ENCODE measurements at places on chromosomes 7 and 10. TPM values are rescaled to one million over a fixed set of nuclear protein-coding genes. Genes with fewer than 3 reads are reported as not detected.

The EBF3 gene
- total RNA-seq: not detected

The RET gene
- 0.21 TPM for total RNA-seq

The CPED1 gene
- total RNA-seq: not detected

DNA sequence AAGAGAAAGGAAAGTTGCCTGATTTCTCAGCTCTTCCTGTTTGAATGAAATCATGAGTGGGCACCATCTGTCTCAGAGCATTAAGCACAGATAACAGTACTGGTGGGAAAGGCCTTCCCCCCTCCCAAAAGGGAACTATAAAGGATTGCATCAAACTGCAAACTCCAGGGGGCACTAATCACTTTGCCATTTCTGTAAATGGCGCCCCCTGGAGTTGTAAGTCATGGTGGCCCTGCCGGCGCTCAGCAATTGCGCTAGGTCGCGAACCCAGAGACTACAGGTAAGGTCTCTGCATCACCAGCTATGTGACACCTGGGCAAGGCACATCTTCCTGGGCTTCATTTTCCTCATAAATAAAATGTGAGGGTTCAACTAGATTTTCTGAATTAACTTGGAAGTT, 11.1 kb downstream of the LRRC4 start:
- DNase-seq: no peak

DNA sequence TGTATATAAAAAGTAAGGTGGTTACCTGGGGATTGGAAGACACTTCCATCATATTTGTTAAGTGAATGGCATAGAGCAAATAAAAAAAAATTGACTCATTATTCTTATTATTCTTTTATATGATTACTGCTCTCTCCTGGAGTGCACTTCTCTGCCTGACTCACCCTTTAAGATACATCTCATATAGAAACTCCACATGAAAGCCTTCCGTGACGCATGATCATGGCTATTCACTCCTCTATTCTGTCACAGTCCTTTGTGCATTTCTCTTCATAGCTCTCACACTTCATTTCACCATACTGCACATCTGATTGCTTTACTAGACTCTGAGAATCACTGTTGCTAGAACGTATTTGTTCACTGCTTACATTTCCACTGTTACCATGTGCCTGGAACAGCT, 597.3 kb downstream of the CNTNAP2 start:
- DNase-seq: no peak

The CNTNAP2 gene
- not detected for total RNA-seq

The CLDN4 gene
- not detected for total RNA-seq

The HOXA6 gene
- not detected for total RNA-seq

DNA sequence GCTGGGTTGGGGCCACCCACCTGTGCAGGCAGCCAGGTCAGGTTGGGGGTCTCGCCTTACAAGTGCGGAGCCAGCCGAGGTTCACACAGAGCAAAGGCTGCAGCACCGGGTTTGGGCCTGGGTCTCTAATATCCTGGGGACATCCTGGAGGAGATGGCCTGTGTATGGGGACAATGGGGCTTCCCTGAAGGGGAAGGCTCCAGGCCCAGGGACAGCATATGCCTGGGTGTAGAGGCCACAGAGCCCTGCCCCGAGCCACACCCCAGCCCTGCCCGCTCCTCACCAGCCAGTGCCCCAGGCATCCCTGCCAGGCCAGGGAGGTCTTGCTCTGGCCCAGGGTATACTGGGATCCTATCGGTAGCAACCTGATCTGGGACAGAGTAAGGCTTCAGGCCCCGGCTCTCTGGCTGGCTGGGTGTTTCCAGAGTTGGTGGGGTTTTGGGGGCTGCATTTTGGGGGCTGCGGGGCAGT, 9.1 kb downstream of the TTYH3 start:
- DNase-seq: no peak

DNA sequence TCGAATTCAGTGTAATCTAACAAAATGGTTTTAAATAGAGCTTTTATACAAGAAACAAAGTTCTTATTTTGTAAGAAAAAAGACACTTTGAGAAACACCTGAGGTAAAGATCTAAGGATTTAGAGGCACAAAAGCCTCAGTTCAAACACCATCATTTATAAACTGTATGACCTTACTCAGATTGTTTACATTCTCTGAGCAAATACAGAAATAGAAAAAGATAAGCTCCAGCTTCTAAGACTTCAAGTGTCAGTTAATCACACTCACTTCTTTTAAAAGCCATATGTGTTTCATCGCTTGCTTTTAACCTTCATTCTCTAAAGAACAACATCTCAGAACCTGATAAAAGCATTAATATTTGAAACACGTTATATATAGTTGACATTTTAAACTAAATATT, 27.9 kb downstream of the CADPS2 start:
- no peak for DNase-seq

The ACSM6 gene
- total RNA-seq: not detected

The GDF2 gene
- not detected for total RNA-seq

The TNKS2 gene
- 27.2 TPM for total RNA-seq

GRCh38 chr7:2438775-2439174, 35.4 kb downstream of the CHST12 start:
- DNase-seq: no peak

The CCL26 gene
- 0.89 TPM for total RNA-seq

GRCh38 chr7:1712907-1713501, 42.9 kb downstream of the ELFN1 start:
- no peak for DNase-seq

GRCh38 chr7:100483090-100483721, 521 bp upstream of the NYAP1 start:
- DNase-seq: peak; percentile 71

DNA sequence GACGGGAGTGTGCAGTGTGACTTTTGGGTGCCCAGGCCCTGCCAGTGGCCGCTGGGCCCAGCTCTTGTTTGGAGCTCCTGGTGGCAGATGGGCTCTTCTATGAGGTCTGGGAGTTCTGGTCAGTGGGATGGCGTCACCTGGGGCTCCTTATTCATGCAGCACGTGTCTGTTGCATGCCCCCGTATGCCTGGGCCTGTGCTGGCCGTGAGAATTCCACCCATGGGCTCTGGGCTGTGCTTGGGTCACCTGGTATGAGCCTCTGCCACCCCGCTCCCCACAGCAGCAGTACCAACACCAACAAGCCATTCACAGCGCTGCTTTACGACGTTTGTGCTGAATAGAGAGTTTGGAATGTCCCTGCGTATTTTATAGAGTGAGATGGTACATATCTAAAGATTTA, 27.1 kb downstream of the INPP5A start:
- DNase-seq: no peak

DNA sequence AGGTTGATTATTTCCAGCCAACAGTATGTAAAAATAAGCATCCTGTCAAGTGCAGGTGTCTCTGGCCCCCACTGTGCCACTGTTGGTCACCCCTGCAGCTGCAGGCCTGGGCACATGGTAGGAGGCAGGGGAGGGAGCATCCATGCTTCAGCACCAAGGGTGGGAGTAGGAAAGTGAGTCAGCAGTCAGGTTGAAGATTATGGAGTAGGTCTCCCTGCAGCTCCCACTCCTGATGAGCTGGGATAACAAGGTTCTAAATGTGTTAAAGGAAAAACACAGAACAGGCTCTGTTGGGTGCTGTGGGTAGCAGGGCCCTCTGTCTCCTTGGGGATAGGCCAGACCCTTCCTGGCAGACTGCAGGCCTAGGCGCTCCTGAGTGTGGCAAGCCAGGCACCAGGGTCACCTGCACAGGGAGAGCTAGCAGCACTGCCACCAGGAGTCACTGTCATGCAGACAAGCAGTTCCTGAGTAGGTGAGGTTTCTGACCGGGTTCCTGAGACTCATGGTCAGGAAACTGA, 59.3 kb downstream of the NUDCD3 start:
- no peak for DNase-seq

GRCh38 chr10:114396464-114396863, 7.8 kb downstream of the AFAP1L2 start:
- no peak for DNase-seq

The GIMAP6 gene
- 29.4 TPM for total RNA-seq
